ENCODE measurements at places on chromosomes 6 and 20.

GRCh38 chr20:19945732-19946670 is 71.2 kb upstream of the NAA20 start:
- no peak for DNase-seq

DNA sequence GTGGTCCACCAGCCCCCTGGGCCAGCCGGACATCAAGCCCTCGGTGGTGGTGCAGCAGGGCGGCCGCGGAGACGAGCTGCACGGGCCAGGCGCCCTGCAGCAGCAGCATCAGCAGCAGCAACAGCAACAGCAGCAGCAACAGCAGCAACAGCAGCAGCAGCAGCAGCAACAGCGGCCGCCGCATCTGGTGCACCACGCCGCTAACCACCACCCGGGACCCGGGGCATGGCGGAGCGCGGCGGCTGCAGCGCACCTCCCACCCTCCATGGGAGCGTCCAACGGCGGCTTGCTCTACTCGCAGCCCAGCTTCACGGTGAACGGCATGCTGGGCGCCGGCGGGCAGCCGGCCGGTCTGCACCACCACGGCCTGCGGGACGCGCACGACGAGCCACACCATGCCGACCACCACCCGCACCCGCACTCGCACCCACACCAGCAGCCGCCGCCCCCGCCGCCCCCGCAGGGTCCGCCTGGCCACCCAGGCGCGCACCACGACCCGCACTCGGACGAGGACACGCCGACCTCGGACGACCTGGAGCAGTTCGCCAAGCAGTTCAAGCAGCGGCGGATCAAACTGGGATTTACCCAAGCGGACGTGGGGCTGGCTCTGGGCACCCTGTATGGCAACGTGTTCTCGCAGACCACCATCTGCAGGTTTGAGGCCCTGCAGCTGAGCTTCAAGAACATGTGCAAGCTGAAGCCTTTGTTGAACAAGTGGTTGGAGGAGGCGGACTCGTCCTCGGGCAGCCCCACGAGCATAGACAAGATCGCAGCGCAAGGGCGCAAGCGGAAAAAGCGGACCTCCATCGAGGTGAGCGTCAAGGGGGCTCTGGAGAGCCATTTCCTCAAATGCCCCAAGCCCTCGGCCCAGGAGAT is 1.0 kb downstream of the POU3F2 start:
- DNase-seq, result no peak

DNA sequence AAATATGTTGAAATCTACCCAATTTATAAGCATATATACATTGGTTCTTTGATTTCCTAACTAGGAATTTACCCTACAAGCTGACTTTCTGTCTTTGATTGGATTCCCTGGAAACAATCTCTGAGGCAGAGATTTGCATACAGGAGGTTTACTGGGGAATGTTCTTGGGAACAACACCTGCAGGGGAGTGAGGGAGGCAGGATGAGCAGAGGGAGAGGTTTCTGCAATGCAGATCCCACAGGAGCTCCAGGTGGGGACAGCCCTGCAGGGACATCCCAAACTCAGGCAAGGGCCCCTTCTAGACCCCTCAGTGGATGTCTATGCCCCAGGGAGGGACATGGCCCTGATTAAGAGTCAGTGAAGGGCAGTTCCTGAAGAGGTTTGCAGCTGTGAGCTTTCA is 95.2 kb upstream of the CCDC167 start:
- DNase-seq, result no peak

DNA sequence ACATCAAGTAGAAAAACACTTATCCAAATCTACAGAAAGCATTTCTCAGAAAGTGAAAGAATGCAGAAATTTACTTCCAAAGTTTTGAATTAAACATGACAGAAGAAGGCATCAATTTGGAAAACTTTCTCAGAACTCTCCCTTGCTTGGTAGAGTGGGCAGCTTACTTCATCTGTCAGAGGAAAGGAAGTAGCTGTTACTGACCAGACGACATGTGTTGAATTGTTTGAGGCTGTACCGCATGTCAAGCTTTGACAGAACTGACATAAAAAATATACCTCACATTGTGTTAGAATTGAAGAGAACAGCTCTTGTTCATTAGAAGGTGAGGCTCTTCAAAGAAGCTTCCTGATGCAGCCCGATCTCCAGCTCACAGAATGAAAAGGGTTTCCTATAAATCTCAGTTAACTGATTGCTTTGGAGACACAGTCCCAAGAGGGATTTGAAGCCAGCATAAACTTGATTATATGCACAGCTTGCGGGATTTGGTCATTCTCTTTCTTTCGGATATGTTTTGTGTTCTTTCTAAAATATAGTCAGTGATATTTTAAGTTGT is 190.7 kb downstream of the PLCB1 start:
- no peak for DNase-seq

- peak; percentile 34 for DNase-seq
Observed at GRCh38 chr6:113732384-113732966, 124.7 kb upstream of the MARCKS start.

GRCh38 chr6:26465776-26466175 is 8.0 kb downstream of the BTN2A1 start:
- no peak for DNase-seq

GRCh38 chr6:111474106-111474505 is 8.9 kb downstream of the REV3L start:
- no peak for DNase-seq

- peak; percentile 31 for DNase-seq
Observed at GRCh38 chr6:98827295-98828159, 6.8 kb upstream of the POU3F2 start.

- no peak for DNase-seq
Observed at GRCh38 chr6:137166247-137167098, 7.0 kb downstream of the IL22RA2 start.

GRCh38 chr6:137299681-137300080 is 80.5 kb upstream of the IFNGR1 start:
- no peak for DNase-seq

DNA sequence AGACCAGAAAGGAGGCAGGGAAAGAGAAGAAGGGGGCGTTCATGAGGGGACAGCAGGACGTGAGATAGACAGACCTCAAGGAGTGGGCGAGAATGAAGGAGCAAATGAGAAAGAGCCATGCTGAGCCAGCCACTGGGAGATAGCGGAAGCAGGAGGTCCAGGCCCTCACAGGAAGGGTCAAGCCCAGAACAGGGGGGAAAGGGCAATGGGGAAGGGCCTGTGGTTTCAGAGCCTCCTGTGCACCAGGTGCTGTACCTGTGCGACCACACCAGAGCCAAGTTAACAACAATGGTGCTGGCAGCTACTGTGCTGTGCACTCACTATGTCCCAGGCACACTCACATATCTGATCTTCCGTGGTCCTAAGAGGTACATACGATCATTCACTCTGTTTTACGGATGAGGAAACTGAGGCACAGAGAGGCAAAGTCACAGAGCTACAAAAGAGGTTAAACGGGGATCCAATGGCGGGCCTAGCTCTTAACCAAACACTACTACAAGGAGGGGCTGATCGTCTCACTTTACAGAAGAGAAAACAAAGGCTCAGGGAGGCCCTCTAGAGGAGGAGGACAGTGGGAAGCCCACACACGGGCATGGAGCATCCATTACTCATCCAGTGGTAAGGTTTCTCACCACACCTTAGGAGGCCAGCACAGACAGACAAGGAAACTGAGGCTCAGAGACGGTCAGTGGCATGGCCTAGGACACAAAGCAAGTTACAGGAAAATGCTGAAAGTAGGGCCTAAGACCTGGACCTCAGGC is 129.1 kb downstream of the PREX1 start:
- no peak for DNase-seq

DNA sequence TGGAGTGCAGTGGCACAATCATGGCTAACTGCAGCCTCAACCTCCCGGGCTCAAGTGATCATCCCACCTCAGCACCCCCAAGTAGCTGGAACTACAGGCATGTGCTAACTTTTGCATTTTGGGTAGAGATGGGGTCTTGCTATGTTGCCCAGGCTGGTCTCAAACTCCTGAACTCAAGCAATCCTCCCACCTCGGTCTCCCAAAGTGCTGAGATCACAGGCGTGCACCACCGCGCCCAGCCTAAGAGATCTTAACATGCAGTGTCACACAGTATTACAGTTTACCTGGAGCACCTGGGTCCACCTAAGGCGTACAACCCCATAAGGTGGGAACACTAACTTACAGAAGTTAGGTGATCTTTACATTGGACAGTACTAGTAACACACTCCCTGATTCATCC is 29.5 kb downstream of the TMEM242 start:
- no peak for DNase-seq

GRCh38 chr6:107400616-107401147 is 58.7 kb downstream of the PDSS2 start:
- no peak for DNase-seq

GRCh38 chr6:36979347-36979742 is 6.7 kb downstream of the MTCH1 start:
- peak; percentile 42 for DNase-seq

DNA sequence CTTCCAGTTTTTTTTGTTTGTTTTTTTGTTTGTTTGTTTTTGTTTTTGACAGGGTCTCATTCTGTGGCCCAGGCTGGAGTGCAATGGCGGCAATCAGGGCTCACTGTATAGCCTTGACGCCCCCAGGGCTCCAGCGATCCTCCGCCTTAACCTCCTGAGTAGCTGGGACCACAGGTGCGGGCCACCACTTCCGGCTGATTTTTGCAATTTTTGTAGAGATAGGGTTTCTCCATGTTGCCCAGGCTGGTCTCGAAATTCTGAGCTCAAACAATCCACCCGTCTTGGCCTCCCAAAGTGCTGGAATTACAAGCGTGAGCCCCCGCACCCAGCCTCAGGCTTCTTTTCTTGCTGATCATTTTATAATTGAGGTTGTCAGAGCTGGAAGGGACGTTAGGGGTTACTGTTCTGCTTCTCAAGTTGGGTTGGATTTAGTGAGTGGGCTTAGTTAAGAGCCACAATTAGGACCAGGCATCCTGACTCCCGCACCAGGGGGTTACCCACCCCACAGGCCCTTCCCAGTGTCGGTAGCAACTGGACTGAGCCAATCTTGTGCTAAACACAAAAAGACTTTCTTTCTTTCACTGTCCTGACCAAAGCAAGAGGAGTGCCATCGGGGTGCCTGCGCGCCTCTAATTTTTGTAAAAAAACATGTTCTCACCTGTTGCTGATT is 13.1 kb upstream of the ZSCAN9 start:
- no peak for DNase-seq

Measured in anterior cingulate cortex (tissue), 58 donors.